Lower lobe of right lung (tissue), 2 donors: ENCODE measurements at places on chromosomes 1 and 21. TPM values are rescaled to one million over a fixed set of nuclear protein-coding genes. Genes with fewer than 3 reads are reported as not detected.

The CLCNKA gene
- 0.65 TPM for total RNA-seq

The PPIAL4G gene
- not detected for total RNA-seq

The ADGRL2 gene
- 97.9 TPM for total RNA-seq

The STX12 gene
- 91.0 TPM for total RNA-seq

The FCAMR gene
- total RNA-seq, result not detected

The KCNJ10 gene
- total RNA-seq, result 0.15 TPM

The MCOLN3 gene
- total RNA-seq, result 7.6 TPM

The TFF2 gene
- total RNA-seq, result not detected

The SH2D5 gene
- not detected for total RNA-seq

The DHRS3 gene
- 135 TPM for total RNA-seq

The BTBD8 gene
- 5.5 TPM for total RNA-seq
